Inflammatory macrophage (primary cell): ENCODE measurements at places on chromosomes 3 and 15.

DNA sequence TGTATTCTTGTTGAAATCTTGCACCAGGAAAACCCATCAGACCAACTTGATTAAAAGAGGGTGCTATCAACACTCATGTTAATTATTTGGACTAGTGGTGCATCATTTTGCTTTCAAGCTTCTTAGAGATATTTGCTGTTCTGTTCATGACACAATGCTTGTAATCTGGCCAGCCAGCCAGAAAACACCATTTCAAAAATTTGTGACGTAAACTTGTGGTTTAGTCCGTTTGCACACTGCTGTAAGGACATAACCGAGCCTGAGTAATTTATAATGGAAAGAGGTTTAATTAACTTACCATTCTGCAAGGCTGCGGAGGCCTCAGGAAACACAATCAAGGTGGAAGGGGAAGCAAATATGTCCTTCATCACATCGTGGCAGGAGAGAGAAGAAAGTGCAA is 374.3 kb upstream of the TGFBR2 start:
- DNase-seq = peak; percentile 52

DNA sequence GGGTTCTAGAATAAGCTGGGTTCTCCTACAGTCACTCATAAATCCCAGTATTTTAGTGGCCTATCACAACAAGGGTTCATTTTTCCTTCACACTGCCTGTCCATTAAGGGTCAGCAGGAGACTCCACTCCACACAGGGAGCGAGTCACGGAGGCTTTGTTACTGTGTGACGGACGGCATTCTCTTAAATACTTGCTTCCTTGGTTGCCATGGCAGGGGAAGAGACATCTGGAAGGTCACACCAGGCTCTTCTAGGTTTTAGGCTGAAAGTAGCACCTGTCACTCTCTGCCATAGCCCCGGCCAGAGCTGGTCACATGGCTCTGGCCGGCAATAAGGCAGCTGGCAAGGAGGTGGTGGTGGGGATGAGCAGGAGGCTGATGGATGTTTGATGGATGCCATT is 89.4 kb upstream of the ANKRD34C start:
- DNase-seq = no peak

DNA sequence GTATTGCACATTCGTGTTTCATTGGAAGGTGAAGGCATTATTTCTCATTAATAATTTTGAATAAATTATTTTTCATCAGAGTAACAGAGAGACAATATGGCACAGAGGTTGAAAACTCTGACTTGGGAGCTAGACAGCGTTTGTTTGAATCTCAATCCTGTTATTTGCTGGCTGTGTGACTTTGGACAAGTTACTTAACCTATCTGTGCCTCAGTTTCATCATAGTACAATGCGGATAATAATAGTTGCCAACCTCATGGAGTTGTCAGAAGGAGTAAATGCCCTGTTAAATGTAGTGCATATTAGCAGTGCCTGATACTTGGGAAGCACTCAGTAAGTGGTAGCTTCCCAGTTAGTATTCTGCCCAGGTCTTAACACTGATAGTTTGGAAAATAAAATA is 151.7 kb downstream of the SPATA16 start:
- no peak for DNase-seq

DNA sequence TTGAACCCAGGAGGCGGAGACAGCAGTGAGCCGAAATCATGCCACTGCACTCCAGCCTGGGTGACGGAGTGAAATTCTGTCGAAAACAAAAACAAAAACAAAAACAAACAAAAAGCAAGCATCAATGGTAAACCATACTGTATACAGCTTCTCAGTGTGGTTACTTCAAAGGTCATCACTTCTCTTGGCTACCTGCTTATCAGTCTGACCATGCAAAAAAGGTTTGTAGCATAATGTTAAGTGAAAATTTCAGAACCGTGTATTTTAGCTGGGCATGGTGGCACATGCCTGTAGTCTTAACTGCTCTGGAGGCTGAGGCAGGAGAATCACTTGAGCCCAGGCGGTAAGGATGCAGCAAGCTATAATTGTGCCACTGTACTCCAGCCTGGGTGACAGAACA is 4.2 kb downstream of the UBXN7 start:
- no peak for DNase-seq

- DNase-seq = no peak
Observed at GRCh38 chr3:143311096-143311495, 191.5 kb downstream of the CHST2 start.

- no peak for DNase-seq
Observed at GRCh38 chr3:130480736-130481135, 36.2 kb upstream of the COL6A6 start.

DNA sequence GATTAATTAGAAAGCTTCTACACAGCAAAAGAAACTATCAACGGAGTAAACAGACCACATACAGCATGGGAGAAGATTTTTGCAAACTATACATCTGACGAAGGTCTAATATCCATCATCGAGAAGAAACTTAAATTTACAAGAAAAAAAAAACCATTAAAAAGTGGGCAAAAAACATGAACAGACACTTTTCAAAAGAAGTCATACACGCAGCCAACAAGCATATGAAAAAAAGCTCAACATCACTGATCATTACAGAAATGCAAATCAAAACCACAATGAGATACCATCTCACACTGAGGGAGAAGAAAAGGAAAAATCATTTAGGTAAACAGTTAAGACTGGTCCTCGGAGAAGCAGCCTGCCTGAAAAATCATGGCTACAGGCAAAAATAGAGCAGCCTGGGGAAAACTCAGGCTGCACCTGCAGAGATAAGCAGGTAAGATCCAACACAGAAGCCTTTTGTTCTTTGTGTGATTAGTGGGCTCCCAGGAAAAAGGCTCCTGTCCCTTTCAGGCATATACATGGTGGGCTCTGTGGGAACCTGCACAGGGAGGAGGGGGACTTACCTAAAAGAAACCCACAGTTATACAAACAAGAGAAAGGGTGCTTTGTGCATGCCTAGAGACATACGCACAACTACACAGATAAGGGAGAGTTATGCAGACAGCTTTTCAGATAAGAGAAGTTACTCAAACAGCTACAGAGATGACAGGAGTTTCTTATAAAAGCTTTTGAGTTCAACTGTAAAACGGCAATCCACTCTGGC is 49.3 kb downstream of the C3orf70 start:
- no peak for DNase-seq

DNA sequence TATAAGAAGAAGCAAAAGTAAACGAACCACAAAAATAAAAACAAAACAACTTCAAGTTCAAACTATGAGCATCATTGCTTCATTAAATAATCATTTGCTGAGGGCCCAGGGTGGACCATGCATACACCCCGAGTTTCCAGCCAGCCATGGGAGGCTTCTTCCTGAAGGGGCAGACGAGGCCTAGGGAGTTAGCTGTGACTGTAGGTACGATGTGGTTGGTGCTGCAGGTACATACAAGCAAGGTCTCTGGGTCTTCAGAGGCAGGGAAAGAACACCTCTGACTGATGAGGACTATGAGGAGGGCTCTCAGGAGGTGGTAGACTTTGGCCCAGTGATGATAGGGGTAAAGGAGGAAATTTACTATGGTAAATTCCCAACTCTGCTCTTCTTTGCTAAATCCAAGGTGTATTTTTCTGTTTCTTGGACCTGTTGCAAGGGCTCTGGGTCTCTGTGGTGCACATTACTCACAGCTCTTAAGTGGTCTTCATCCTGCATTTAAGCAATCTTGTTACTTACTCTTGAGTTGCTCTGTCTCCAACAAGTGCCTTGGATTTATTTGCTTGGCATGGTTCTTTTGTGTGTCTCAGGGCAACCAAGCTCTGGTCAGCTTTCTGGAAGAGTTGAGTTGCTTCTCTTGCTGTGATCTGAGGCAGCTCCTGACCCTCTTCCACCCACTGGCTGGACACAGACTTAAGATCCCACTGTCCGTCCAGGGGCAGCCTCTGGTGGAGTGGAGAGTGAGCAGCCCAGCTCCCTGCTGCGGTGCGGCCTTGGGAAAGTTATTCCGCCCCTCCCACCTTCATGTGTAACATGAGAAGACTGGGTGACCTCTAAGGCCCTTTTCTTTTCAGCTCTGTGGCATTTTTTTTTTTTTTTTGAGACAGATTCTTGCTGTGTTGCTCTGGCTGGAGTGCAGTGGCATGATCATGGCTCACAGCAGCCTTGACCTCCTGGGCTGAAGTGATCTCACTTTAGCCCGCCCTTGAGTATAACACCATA is 56.1 kb upstream of the KIF23 start:
- DNase-seq = no peak

- DNase-seq = no peak
Observed at GRCh38 chr15:68470976-68471375, 39.0 kb upstream of the ITGA11 start.

GRCh38 chr15:41042851-41043250 is 73.2 kb downstream of the INO80 start:
- no peak for DNase-seq

DNA sequence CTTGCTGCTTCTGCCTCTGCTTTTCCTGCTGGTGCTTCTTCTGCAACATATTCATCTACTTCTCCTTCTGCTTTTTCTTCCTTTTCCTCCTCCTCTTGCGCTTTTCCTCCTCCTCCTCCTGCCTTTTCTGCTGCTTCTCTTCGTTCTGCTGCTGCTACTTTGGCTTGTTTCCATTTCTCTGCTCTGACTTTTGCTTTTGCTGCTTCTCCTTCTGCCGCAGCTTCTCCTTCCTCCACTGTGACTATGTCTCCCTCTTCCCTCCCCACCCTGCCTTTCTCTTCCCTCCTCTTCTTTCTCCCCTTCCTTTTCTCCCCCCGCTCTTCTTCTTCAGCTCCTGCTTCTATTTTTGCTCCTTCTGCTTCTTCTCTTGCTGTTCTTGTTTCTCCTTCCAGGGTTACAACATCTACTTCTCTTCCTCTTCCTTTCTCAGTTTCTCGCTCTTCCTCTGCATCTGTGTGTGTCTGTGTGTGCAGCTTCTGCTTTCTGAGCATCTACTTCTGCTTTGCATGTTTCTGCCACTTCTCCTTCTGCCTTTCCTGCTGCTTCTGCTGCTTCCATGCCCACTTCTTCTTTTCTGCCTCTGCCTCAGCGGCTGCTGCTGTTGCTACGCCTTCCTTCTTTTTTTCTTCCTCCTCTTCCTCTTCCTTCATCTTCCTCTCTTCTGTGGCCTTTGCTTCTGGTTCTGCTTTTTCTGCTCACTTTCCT is 51.4 kb downstream of the FAM43A start:
- DNase-seq = peak; percentile 88

DNA sequence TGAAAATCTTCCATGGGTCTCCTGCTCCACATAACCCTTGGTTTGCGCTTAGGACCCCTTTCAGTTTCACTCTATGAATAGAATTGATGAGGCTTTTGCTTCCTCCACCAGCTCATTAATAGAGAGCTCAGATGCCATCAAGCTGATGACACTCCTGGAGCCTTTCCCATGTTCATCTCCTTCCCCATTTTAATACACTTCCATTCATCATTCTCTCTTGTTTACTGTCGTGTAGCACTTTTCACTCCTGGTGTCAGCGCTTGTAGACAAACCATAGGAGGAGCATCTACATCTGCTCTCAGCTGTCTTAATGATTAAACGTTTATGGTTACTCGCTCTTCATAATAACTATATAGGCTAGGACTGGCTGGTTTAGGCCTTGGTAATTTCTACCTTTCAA is 363.5 kb downstream of the EPHB1 start:
- DNase-seq = no peak

- DNase-seq = peak; percentile 31
Observed at GRCh38 chr3:184354121-184354728, 7.2 kb downstream of the CLCN2 start.

DNA sequence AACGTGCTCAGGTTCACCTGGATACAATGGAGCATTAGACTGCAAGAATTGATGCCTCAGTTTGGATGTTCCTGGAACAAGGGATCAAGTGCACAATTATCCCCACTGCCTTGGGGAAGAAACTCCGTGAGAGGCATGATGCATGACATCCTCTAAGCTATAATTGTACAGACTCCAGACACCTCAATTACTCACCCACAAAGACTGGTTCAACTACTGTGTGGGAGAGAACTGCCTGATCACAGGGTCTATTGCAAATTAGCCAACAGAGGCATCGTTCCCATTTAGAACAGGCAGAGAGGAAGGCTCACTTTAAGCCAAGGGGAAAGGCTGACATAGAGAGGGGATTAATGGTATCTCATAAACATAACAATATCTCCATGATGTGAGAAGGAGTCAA is 43.5 kb downstream of the ARRDC4 start:
- peak; percentile 68 for DNase-seq

- DNase-seq = peak; percentile 55
Observed at GRCh38 chr3:153165261-153165681, 3.2 kb downstream of the RAP2B start.

DNA sequence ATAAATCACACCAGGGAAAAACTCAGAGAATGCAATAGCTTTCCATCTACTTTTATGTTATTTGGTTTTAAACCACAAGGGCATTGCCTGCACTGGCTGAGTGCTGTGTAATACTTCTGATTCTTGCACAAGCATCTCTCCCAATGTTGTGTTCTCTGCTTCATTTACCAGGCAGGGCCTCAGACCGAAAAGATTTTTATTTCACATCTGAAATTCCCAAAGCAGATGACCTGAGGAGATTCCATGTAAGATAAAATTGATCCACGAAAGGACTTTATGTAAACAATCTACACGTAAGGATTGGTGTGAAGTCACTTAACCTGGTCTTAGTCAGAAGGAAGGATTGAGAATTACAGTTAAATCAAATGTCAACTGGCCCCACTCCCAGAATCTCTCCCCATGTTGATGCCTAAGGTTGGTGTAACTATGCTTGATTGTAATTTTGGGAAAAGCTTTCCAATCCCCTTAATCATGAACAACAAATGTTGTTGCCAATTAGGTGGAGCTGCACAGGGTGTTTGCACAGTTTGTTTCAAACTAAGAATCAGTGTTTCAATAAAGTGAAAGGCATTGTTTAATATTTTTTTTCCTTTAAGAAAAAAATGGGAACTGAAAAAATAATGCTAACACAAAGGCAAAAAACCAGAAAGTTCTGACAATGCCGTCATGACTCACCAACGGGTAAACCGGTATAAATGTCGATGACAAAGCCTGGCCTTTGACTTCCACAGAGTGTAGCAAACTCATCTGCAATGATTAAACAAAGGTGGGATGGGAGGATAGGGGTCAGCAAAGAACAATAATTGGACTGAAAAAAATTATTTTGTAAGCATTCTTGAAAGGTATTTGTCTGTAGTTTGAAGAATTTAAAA is 128.6 kb downstream of the DUT start:
- no peak for DNase-seq

DNA sequence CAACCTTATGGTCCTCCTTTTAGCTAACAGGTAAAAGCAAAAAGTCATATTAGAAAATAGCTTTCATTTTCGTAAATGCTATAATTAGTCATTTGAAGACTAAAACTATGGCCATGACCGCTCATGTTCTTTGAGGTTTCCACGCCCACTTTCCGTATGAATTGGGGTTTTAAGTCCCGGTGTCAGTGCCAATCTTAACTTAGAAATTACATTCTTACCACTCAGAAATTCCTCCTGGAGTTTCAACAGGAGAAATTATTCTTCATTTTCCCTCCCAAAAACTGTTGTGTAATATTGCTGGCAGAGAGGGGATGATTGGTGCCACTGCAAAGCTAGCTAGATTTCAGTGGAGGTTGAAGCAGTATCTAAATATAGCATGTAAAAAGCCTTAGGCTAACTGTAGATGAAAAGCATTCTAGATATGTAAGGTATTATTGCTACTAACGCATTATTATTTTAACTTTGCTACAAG is 71.0 kb upstream of the MDFIC2 start:
- no peak for DNase-seq
